ENCODE measurements at places on chromosomes 16 and 17. TPM values are rescaled to one million over a fixed set of nuclear protein-coding genes. Genes with fewer than 3 reads are reported as not detected.

The SYT17 gene
- total RNA-seq = not detected

The CCL23 gene
- total RNA-seq = 0.80 TPM

DNA sequence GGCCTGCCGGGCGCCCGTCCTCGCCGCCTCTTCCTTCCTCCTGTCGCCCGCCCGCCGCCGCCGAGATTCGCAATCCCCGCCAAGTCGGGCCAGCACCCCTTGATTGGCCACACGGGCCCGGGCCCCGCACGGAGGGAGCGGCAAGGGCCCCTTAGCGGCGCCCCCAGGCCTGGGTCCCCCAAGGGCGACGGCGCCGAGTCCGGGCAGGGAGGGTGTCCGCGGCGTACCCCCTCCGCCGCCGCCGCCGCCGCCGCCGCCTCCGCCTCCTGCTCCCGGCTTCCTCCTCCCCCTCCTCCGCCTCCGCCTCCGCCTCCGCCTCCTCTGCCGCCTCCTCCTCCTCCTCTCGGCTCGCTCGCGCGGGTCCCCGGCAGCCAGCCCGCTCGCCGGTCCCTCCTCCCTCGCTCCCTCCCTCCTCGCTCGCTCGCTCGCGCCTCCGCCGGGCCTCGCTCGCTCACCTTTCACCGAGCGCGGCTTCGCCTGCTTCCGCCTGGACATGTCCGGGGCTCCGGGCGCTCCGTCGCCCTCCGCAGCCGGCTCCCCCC is 561 bp downstream of the ZNF423 start:
- H3K27ac ChIP-seq = no peak overlapping the region
- no peaks in the 10 kb centered on the region for H3K36me3 ChIP-seq
- DNase-seq = peak; percentile 38
- H3K27me3 ChIP-seq = peaks cover 29% of the 10 kb centered on the region
- H3K4me3 ChIP-seq = peak overlapping the region; percentile 13

DNA sequence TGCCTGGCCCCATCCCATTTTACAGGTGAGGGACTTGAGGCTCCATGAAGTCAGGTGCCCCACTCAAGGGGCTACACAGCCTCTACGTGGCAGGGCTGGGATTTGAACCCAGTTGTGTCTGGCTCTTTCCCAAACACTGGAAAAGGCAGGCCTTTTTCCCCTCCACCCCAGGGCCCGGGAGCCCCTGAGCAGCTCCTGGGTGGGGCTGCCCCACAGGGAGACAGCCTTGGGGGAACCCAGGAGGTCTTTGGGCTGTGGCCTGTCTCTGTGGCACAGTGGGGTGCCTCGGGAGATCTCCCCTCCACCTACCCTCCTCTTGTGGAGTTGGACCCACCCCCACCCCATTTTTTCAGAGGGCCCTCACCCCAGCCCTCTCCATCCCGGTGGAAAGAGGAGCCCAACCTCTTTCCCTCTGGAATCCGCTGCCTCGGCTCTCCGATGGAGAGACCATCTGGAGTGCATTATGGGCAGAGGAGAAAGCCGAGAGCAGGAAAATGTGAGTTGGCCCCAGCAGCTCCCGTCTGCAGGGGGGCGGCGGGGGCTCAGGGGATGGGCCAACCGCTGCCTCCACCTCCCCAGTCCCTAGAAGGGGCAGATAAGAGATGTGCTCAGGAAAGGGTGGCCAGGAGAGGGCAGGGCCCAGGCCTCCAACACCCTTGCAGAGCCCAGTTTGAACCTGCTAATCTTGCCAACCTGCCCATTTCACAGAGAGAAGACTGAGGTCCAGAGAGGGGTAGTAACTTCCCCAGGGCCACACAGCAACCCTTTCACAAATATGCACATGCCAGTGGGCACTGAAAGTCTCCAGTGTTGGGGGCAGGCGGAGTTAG is 15.4 kb upstream of the TMEM92 start:
- H3K27ac ChIP-seq = no peak overlapping the region
- no peak overlapping the region for H3K4me3 ChIP-seq
- H3K36me3 ChIP-seq = no peaks in the 10 kb centered on the region
- no peak for DNase-seq

Data from natural killer cell (primary cell).